ENCODE measurements at places on chromosomes 3 and 15.

- DNase-seq = no peak
Measured at GRCh38 chr3:126125781-126126251, 41.9 kb upstream of the SLC41A3 start.

DNA sequence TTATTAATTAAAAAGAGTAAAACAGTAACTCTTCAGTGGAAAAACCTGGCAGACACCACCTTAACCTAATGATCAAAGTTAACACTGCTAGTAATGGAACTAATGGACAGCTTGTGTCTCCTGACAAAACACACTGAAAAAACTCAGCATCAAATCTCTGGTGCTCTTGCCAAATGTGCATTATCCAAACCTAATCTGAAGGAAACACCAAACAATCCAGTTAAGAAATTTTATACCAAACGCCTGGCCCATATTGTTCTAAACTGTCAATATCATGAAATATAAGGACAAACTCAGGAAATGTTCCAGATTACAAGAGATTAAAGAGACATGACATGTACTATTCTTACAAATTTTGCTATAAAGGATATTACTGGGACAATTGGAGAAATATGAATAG is 10.4 kb downstream of the RSL24D1 start:
- DNase-seq = no peak

GRCh38 chr3:42847731-42848130 is 27.9 kb downstream of the CYP8B1 start:
- no peak for DNase-seq

- no peak for DNase-seq
Measured at GRCh38 chr3:27127195-27127594, 242.0 kb downstream of the NEK10 start.

- no peak for DNase-seq
Measured at GRCh38 chr3:115947325-115947724, 324.0 kb downstream of the GAP43 start.

- no peak for DNase-seq
Measured at GRCh38 chr15:29890336-29891095, 68.2 kb upstream of the TJP1 start.

DNA sequence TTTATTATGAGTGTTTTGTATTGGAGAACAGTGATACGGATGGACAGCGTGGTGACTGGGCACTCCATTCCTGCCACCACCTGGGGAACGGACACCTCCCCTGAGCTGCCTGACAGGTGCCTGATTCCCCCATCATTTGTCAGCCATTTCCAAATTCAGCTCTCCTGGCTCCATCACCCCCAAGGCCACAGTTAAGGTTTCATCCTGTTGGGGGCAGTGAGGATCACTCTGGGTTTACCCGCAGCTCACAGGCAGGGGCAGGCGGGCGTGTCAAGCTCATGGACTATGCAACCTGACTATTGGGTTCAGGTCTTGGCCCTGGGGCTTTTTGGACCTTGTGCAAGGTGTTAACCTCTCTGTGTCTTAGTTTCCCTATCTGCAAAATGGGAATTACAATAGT is 76.3 kb downstream of the RAB11A start:
- DNase-seq = peak; percentile 24

GRCh38 chr15:99507504-99508310 is 58.1 kb upstream of the MEF2A start:
- peak; percentile 35 for DNase-seq

DNA sequence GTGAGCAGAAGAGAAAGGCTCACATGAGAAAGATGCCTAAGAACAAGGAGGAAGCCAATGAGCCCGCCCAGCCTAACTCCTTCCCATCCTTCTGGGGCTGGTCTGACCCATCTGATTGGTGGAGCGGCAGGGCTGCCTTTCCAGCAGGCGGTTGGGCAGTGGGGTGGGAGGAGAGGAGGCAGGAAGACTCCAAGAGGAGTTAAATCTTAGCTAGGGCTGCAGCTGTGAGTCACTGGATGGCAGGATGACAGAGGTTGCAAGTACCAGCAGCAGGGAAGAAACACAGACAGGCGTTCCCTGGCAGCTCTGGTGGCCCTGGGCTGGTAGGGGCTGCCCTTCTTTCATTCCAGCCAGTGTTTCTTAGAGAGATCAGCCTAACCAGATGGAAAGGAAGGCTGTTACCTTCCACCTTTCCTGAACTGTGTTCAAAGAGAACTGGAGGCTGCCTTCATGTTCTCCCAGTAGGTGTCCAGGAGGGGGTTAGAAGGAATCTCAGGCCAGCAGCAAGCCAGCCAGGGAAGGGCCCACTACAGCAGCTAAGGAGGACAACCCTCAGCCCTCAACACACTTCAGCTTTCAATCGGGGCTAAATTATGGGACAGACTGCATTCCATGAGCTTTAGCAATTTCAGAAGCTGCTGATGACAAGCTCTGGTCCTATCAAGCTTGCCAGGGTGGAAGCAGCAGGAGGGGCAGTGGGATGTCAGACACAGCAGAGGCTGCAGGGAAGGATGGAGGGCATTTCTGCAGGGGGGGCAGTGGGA is 50.3 kb downstream of the CHSY1 start:
- peak; percentile 71 for DNase-seq

DNA sequence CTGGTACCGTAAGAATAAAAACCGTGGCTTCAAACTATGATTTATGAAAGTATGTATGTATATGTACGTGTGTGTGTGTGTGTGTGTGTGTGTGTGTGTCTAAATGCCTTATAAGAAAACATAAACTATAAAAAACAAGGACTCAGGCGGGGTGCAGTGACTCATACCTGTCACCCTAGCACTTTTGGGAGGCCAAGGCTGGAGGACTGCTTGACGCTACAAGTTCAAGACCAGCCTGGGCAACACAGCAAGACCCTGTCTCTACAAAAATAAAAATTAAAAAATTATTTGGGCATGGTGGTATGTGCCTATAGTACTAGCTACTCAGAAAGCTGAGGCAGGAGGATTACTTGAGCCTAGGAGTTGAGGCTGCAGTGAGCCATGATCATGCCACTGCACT is 29.1 kb downstream of the CCPG1 start:
- no peak for DNase-seq

GRCh38 chr15:66387163-66388042 is 691 bp downstream of the MAP2K1 start:
- DNase-seq = peak; percentile 52

- DNase-seq = no peak
Measured at GRCh38 chr3:190854062-190854461, 8.4 kb downstream of the GMNC start.

DNA sequence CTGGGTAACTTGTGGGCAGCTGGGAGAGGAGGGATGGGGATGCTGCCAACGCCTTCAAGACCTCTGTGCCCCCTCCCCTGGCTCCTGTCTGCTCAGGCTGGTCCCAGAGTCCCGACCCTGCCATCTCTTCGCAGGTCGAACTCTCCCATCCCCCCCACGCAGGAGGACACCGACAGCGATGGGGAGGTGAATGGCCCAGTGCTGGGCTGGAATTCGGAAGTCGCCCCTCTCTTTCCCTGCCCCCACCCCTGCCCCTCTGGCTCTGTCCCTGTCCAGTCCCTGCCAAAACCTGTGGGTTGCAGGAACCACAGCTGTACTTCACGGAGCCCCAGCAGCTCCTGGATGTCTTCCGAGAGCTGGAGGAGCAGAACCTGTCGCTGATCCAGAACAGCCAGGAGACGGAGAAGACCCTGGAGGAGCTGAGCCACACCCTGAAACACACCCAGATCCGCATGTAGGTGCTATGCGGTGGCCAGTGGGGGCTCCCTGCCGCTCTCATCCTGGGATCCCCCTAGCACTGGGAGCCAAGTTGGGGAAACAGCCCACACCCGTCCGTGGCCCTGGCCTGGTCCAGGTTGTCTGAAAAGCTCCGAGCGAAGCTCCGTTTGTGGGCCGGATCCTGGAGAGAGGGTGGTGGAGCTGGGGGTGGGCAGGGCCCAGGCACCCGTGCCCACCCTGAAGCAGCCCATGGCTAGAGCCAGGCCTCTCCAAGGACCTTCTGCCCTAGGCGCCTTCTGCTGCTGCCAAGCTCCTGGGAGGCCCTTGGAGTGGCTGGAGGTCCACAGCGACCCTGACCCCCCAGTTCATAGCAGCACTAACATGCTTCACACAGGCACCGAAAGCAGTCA is 28.7 kb downstream of the CFAP100 start:
- no peak for DNase-seq

DNA sequence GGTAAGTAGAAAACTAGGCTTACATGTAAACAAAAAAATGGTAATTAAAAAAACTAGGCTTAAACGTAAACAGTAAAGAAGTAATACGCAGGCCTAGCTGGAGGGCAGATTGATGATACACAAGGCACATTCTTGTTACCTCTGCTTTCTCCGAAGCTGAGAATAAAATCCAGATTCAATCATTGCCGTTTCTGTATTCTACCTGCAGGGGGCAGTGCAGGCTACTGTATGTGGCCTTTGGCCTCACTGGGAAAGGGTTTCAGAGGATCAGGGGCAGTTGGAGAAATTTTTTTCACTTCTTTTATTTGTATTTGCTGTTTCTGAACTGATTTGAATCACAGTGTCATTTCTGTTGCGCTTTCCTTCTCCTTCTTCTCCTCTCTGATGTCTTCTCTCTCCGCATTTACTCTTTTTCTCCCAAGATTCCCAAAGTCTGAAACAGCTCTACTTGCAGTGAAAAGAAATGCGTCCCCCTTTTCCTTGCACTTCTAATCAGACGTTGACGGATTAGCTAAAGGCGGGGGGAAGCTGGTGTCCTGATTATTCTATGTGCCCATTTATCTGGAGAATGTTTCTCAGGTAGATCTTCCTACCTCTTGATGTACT is 67.1 kb upstream of the MCTP2 start:
- peak; percentile 60 for DNase-seq

DNA sequence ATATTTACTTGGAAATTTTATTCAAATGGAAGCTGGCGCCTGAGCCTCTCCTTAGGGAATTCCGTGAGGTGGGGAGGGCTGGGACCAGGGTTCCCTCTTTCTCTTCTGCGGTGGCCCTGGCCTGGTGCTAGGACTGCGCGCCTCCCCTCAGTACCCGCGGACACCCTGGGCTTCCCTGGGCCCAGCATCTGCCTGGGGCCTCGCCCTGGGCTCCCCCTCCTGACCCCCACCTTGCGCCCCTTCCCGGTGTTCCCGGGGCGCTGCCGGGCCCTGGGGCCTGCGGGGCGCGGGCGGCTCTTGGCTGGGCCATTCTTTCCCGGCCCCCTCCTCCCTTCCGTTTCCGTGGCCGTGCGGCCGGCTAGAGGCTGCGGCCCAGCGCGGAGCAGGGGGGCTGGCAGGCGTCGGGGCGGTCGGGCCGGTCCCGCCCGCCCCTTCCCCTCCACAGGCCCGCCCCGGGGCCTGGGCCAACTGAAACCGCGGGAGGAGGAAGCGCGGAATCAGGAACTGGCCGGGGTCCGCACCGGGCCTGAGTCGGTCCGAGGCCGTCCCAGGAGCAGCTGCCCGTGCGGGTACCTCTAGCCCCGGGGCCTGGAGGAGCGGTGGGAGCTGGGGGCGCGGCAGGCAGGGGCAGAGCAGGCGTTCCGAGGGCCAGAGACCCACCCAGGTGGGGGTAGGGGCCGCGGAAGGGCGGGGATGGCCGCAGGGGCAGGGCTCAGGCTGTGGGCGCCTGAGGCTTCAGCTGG is at the start of gene FES:
Gene FES, plus strand, starts transcription at position 529 of the 743 bp plus-strand sequence. CDS start 542 bp downstream, outside the sequence.
- no peak for DNase-seq

- no peak for DNase-seq
Measured at GRCh38 chr15:99124641-99125040, 19.8 kb downstream of the SYNM start.

DNA sequence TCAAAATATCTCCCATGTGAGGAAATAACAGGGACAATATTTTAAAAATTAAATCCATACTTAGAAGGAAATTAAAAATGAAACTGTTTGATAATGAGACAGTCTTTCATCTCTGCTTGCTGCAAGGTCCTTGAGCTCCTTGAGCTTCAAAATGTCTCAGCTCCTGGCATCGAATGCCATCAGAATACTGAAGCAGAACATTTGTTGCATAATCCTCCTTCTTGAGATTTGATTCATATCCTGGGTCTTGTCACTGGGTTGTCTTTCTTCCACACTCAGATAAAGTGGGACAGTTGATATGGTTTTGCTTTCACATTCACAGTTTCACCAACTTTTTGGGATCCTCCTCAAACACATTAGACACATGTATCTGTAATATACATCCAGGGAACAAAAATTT is 27.8 kb downstream of the COL8A1 start:
- no peak for DNase-seq

DNA sequence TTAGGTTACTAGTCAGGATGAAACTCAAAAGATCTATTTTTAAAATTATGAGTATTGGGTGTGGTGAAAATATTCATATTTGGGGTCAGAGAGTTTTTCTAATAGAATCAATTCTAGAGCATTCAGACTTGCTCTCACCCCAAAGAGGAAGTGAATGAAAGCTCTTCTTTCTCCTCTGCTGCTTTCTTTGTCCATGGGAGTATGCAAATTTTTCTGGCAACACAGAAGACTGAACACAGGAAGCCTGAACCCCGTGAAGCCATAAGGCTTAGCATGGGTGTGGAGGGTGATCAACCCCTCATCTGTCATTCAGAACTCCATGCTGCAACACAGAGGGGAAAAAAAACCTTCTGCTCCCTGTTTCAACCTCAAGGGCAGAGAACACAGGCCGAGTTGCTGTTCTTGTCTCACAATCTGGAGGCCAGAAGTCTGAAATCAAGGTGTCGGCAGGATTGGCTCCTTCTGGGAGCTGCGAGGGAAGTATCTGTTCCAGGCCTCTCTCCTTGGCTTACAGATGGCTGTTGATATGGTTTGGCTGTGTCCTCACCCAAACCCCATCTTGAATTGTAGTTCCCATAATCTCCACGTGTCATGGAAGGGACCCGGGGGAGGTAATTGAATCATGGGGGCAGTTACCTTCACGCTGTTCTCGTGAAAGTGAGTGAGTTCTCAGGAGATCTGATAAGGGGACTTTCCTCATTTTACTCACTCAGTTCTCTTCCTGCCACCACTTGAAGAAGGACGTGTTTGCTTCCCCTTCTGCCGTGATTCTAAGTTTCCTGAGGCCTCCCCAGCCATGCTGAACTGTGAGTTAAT is 33.7 kb upstream of the CD47 start:
- DNase-seq = no peak

GRCh38 chr3:53780171-53780570 is 66.0 kb downstream of the CHDH start:
- no peak for DNase-seq

All from HEK293T (cell line).